Dermis blood vessel endothelial cell (primary cell): ENCODE measurements at places on chromosomes 1 and 21.

DNA sequence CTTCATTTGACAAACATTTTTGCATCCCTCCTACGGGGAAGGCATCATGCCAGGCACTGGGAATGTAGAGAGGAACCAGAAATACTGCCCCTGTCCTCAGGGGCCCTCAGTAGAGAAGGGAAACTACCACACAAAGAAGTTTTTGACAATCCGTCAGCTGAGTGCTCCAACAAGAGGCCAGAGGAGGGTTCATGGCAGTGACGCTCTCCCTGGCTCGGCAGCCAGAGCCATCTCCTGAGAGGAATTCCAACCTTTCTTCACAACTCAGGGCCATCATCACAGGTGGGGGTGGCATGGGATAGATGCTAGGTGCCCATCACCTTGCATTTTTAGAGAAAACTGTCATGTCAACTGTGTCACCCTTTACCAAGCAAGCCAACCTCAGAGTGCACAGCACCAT is 154.1 kb downstream of the HIVEP3 start:
- no peak for DNase-seq

- DNase-seq: no peak
Observed at GRCh38 chr1:221841251-221841982, 99.5 kb upstream of the DUSP10 start.

- DNase-seq: no peak
Observed at GRCh38 chr1:11468878-11469277, 10.1 kb upstream of the DISP3 start.

DNA sequence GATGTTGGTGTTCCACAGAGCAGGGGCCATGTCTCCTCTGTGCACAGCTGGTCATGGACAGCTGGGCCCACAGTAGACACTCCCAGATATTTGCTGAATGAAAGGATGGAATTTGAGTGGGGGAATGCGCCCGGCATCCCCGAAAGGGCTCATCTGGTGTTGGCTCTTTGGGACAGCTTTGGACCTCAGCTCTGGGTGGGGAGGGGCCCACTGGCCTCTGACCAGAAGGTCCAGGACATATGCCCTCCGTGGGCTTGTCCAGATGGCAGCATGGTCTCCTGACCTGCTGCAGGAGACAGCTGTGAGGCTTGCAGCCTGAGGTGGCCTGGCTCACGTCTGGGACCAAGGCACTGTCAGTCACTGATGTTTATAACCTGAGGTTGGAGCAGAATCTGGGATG is 160.4 kb upstream of the AJAP1 start:
- no peak for DNase-seq

DNA sequence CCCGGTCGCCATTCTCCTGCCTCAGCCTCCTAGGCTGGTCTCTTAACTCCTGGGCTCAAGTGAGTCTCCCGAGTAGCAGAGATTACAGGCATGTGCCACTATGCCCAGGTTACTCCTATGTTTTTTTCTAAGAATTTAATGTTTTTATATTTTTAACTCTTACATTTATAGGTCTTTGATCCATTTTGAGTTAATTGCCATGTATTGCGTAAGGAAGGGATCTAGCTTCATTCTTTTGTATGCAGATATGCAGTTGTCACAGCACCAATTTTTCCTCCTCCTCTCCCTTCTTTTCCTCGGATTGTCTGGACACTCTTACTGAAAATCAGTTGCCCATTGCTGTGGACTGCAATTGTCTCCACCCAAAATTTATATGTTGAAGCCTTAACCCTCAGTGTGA is 11.5 kb downstream of the BTBD8 start:
- no peak for DNase-seq

DNA sequence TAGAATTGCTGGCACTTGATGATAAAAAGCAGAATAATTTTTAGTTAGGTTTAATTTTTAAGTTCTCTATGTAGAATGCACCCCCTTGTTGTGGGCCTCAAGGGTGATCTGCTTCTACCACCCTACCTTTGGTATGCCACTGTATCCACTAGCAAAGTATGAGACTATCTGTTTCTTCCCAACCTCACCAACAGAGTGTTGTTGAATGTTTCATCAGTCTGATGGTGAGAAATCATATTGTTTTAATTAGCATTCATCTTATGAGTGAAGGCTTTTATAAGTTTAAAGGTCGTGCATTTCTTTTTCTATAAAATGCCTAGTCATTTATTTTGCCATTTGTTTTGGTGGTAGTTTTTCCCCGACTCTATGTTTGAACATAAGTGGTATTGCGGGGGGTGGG is 141.0 kb downstream of the MAGI3 start:
- no peak for DNase-seq

DNA sequence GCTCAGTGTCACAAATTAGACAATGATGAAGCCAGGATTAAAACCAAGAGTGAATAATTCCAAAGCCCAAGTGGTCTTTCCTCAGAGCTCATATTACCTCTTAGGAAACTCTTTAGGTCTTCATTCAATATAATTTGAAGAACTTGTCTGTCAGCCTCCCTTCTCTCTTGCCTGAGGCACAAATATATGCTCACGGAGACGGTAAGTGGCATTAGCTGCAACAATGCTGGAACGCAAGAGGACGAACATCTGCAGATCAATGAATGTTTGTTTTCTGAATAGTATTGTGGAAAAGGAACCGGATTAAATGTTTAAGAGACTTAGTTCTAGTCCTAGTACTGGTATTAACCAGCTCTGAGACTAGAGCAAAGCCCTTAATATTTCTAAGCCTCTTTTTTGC is 39.7 kb upstream of the LYST start:
- DNase-seq: no peak

DNA sequence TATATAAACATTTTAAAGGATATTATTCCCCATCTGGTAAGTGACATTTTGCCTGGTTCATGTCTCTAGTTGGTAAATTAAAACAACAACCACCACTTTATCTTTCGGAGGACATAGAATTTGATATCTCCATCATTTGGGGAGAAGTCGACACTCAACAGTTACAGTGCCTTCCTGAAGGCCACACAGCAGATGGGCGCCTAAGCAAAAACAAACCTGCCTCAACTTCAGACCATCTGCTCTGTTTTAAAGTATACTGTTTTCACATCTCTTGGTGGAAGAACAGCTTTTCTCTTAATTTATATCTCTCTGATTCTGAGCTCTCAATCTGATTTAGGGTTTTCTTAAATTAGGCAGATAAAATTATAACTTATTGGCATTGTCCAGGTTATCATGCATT is 282.2 kb downstream of the RYR2 start:
- no peak for DNase-seq

- peak; percentile 85 for DNase-seq
Observed at GRCh38 chr1:209692745-209693504, 11.7 kb upstream of the HSD11B1 start.

DNA sequence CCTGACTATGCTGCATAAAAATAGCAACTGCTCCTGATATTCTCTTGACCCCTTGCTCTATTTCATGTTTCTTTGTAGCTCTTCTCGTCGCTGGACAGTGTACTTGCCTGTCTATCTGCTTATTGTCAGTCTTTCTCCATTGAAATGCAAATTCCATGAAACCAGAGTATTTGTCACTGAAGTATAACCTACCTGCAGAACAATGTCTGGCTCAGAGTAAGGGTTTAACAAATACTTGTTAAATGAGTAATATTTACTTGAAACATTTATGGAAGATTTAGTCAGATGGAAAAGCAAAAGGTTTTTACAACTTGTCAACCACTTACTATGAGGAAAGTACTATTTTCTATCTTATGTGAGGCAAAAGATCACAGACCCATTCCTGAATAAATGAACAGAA is 19.9 kb upstream of the ERICH3 start:
- DNase-seq: no peak

DNA sequence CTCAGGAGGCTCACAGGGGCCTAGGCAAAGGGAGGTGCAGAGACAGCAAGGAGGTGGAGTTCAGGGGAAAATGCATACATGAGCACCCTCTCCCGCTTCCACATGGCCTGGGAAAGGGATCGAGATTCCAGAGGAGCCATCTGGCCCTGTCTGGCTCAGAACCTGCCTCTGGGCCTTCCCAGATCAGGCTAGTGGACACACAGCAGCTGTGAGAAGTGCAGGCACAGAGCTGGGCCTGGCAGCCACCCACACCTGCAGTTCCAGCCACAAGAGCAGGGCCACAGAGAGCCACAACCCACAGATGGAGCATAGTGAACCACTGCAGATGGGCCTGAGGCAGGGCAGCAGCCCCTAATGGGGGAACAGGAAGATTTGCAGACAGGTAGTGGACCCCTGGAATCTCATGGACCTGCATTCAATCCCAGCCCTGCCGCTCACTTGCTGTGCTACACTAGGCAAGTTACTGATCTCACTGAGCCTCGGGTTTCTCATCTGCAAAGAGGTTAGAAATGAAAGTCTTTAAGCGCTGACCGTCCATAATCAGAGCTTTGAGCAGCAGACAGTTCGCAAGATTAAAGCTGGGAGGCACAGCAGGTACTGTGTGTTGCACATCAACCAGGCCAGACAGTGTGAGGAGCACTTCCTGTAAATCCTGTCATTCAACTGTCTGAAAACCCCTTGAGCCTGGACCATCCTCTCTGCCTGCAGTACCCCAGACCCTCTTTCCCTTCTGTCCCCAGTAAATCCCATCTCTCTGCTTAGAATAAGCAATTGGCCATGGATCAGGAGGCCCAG is 58.0 kb downstream of the MATN1 start:
- no peak for DNase-seq

GRCh38 chr1:10910681-10911489 is 101.6 kb upstream of the TARDBP start:
- DNase-seq: no peak

DNA sequence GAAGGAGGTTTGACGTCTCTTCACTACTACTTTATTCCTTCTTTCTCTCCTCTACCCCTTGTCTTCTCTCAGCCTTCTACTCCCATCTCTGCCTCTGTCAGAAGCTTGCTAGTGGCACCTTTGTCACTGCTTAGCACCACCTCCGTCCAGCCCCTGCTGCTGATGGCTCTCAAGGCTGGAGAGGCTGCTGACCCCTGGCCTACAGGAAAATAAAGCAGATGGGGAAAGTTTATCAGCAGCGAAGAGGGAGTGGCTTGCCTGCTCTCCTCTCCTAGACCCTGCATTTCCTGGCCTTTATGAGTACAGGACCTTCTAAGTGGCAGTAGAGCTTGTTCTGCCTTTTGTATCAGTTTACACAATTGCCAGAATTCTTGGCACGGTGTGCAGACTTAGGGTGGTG is 27.0 kb downstream of the PROX1 start:
- DNase-seq: no peak

- DNase-seq: peak; percentile 64
Observed at GRCh38 chr1:160083968-160084770, 2.8 kb downstream of the KCNJ9 start.

- no peak for DNase-seq
Observed at GRCh38 chr1:178684111-178684510, 40.9 kb upstream of the RALGPS2 start.

GRCh38 chr1:186060226-186060625 is 314.8 kb downstream of the TPR start:
- no peak for DNase-seq

DNA sequence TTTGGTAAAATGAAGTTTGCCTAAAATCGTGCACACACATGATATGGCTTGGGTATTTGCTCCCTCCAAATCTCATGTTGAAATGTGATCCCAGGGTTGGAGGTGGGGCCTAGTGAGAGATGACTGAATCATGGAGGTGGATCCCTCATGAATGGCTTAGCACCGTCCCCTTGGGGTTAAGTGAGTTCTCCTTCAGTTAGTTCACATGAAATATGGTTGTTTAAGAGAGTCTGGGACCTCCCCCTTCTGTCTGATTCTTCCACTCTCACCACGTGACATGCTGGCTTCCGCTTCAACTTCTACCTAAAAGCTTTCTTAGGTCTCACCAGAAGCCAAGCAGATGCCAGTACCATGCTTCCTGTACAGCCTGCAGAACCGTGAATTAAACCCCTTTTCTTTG is 58.4 kb downstream of the SIPA1L2 start:
- no peak for DNase-seq

DNA sequence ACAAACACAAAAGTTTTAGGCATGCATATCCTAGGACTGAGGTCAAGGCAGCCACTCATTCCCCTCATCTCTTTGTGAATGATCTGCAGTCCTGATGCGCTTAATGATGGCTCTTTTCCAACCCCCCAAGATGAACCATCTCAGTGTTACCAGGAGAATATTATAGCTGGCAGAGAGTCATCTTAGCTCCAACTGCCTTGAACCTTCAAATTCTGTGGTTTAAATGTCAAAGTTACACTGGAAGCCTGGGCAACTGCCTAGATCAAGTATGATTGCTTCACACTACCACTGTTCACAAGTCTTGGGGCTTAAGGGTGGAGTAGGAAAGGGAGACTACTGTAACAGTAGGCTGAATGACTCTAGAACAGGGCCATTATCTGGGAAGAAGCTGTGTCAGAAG is 8.0 kb upstream of the MYBPHL start:
- no peak for DNase-seq

GRCh38 chr1:224081604-224082003 is 32.3 kb upstream of the FBXO28 start:
- no peak for DNase-seq

DNA sequence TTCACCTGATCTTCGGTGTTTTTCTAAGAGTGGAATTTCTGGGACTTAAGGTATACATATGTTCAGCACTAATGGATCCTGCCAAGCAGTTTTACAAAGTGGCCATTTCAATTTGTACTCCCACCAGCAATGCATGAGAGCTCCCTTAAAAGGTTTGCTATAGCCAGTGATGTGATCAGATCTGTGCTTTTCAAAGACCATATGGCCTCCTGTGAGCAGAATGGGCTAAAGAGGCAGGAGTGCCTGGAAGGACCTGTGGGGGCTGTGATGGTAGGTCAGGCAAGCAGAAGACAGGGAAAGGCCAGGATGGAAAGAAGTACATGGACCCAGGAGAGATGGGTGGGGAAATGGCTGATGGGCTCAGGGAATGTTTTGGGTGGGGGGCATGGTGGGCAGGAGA is 252.7 kb downstream of the DISC1 start:
- no peak for DNase-seq

GRCh38 chr1:182438326-182438725 is 11.6 kb upstream of the RGSL1 start:
- no peak for DNase-seq

- no peak for DNase-seq
Observed at GRCh38 chr1:192516776-192517297, 58.7 kb upstream of the RGS1 start.

DNA sequence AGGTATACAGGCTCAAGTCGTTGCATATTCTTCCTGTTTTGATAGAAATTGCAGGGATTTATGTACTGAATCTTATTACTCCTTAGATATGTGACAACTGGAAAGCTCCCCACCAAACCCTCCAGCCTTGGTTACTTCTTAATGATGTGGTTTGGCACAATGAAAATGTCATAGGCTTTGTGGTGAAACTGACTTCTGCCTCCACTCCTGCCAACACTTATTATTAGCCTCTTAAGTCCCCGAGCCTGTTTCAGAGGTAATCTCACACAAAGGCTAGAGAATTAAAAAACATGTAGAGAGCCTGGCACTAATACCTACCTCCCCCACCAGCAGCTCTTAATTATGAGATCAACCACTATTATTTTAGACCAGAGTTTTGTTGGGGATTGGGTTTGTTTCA is 4.2 kb downstream of the COX20 start:
- DNase-seq: no peak

DNA sequence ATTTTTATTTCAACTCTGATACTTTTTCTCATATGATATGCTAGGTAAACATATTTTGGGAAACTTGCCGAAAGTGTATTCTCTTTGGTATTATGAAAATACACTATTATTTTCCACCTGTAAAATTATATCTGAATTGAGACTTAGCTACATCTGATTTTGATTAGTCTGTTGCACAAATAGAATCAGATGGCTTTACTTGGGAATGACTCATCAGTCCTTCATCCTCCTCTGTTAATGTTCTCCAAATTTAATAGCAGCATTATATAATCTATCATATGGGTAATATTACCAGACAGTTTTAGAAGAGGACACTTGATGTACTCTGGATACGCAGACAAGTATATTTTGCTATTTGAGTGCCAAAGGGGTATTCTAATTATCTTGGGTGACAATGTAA is 245.3 kb downstream of the CTH start:
- no peak for DNase-seq
